GM04504 (cell line): ENCODE measurements at places on chromosomes 3 and 15.

GRCh38 chr15:101600035-101600434 lies 52.1 kb downstream of the TM2D3 start:
- no peak for DNase-seq

GRCh38 chr3:174101244-174101643 lies 703.7 kb downstream of the NLGN1 start:
- DNase-seq: no peak

DNA sequence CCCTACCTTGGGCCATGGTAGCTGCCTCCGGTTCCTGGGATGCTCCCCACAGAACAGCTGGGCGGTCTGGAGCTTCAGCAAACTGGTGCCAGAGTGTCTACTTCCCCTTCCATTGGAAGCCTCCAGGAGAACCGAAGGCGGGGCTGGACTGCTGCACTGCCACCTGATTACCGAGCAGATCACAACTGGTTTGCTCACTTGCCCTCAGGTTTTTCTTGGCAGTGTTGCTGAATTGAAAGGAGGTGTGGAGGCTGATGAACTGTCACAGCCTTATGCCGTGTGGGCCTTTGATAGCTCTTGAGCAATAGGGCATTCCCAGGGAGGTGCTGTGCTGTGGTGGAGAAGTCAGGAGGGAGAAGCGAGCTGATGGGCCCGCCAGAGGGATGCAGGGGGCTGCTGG lies at the start of gene TGM5:
TSS of gene TGM5 (minus strand) at position 95 of the 400 bp plus-strand sequence. CDS start at position 16, 79 bp downstream.
- DNase-seq: no peak

DNA sequence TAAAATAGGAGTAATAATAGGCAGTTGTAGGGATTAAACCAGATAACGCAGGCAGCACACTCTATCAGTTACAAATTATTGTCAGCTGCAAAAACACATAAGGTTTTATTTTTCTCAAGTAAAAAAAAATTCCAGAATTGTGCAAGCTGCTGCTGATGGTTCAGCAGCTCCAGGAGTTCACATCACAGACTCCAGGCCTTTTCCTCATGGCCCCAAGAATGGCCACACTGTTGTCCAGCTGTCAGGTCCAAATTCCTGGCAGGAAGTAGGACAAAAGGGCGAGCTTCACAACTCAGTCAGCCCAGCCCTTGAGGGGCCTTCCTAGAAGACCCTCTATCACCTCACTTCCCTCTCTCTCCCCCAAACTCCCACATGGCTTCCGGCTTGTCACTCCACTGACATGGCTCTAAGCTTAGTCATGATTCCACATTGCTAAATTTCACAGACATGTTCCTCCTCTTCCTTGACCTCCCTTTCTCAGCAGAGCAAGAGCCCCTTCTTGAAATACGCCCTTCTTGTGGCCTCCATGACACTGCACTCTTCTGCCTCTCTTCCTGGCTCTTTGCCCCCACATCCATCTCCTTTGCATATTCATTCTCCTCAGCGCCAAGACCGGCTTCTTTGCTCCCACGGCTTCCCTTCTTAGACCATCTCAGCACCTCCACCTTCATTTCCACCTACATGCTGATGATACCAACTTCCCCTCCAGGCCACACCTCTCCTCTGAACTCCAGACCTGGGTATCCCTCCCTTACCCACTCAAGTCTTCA lies 27.4 kb upstream of the FAM174B start:
- no peak for DNase-seq

GRCh38 chr3:34260271-34261000 lies 462.0 kb downstream of the PDCD6IP start:
- DNase-seq: no peak

DNA sequence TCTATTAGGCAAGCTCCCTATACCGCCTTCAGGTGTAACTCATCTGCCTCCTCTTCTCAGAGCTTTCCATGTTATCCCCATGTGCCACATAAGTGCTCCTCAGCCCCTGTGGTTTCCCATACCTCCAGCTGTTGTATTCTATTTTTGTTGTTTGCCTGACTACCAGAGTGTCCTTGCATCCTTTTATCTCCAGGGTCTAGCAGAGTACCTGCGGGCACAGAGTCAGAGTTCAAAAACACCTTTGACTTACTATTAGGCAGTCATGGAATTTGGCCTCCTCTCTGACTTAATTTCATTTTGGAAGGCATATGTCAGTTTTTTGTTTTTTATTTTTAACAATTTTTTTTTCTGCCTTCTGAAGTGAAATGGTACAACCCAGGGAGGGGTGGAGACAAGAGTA lies 7.1 kb downstream of the GPR87 start:
- no peak for DNase-seq

DNA sequence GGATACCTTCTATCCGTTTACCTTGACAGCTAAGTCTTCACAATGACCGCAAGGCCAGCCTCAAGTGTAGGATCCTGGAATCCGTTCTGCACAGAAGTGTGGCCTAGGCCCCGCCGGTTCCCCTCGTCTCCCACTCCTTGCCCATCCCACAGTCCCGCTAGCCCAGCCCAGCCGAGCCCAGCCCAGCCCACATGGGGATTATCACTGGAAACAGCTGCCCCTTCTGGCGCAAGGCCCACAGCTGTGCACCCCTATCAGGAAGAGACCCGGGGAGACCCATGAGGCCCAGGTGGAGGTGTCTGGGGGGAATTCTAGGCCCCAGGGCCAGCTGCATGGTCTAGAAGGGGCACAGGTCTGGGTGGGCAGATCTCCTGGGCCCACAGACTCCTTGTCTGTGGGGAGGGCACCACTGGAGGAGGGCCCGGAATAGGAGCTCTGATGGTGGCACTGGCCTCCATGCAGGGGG lies 27.9 kb upstream of the KLF13 start:
- DNase-seq: no peak

- no peak for DNase-seq
Measured at GRCh38 chr3:142963234-142963515, 299 bp downstream of the PAQR9 start.
